ENCODE measurements at places on chromosomes 4 and X.

- DNase-seq = no peak
These were observed 1801.3 kb upstream of the PCDH10 start for GRCh38 chr4:131347816-131348215.

DNA sequence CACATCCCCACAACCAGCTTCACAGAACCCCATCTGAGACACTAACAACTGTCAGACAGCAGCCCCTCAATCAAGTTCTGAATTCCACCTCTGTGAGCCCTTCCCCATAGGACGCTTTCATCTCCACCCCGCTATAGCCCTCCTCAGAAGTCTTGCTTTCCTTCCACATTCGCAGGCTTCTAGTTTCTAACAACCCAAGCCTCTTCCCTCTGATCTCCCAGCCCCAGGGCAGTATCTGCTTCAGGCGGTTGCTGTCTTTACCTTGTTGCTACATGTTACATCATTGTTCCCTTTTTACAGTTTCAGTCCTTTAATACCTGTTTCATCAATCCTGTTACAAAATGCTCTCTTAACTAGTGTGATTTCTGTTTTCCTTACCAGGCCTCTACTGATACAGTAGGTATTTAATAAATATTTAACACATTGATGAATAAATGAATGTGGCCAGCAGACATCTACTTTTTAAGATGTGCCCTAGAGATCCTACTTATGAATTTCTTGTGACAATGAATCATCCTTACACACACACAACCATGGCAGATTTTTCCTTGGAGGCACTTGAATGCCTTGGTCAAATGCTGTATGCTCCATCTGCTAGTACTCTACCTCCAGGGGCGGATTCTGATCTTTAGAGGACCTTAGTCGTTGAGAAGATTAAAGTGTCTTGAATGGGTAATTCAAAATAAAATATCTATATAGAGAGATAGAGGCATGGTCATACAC, 164.7 kb upstream of the SLIT2 start:
- DNase-seq = no peak

DNA sequence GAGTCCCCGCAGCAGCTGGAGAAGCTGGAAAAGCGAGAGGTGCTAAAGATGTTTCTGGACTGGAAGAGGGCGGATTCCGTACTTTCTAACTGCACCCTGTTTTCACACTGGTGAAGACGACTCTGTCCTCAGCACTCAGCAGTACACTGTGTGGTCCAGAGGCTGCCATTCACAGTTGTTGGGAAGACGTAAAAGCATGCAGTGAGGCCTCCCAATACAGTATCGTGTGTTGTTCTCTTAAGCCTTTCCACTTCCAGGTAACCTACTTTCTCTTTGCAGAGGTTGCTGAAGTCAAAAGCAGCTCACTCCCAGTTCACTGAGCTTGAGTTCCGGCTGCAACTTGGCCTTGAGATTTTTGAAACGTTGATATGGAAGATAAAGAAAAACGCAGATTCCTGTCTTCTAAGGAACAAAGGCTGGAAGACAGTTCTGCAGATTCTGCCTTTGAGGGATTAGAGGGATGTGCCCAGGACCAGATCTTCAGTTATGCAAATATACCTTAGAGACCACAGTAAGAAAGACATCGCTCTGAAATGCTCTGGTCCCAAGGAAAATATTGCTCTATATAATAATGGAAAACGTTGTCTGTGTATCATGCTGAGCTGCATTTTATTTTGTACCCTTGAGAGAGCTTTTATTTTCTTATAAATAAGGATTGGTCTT, 540.9 kb downstream of the TRIML1 start:
- no peak for DNase-seq

DNA sequence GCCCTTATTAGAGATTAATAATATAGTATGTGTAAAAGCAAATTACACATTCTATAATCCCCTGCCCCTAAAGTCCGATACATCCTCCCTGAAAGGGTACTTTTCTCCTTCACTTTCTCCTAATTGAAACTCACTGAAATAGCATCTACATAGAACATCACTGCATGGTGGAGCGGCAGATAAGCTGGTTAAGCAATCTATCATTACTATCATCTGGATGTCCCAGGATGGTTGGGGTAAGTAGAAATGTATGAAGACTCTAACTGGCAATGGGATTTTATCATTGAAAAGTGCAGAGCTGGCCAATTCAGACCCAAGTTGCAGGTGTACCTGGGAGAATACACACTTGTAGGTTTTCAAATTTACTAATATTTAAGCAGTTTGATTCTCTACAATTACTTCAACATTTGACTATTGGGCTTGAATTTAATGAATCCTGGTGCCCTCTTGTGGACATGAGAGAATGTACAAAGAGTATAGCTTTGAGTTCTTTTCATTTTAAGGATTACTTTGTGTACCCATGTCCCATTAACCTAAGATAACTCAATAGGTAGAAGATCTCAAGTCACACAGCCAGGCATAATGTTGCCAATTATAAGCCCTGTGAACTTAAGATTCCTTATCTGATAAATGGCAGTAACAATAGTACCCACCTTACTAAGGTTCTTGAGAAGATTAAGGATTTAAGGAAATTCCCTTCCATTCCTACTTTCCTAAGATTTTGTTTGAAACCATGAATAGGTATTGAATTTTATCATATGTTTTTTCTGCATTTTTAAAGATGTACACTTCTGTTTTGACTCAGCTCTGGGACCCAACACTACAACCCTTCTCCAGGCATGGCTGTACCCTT, 69.8 kb downstream of the SHROOM3 start:
- peak; percentile 65 for DNase-seq

GRCh38 chr4:139625093-139625455, 40.5 kb upstream of the MGST2 start:
- no peak for DNase-seq

DNA sequence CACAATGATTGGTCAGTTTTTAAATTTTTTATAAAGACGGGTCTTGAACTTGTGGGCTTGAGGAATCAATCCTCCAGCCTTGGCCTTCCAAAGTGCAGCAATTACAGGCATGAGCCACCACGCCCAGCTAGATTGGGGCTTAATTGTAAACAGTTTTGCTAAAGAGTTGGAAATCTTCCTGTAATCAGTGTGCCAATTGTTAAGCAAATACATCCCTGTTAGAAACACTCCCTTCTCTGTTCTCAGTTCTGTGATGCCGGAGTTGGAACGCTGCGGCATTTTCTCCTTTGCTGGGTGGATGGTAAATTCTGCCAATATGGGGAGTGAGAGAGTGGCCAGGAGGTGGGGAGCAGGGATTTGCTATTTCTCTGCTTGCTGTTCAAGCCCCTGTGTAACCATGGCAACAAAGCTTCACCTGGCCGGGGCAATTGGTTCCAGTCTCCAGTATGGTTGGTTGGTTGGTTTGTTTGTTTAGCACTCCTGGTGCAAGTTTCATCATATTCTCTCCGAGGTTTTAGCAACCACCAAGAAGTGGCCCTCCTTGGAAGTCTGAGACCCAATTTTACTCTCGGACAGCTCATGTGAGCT, 3.0 kb upstream of the SPATA4 start:
- DNase-seq = no peak

- DNase-seq = peak; percentile 71
These were observed 109.3 kb upstream of the DGKK start for GRCh38 chrX:50579955-50580354.
